WTC11 (cell line): ENCODE measurements at places on chromosomes 2 and 18. TPM values are rescaled to one million over a fixed set of nuclear protein-coding genes. Genes with fewer than 3 reads are reported as not detected.

DNA sequence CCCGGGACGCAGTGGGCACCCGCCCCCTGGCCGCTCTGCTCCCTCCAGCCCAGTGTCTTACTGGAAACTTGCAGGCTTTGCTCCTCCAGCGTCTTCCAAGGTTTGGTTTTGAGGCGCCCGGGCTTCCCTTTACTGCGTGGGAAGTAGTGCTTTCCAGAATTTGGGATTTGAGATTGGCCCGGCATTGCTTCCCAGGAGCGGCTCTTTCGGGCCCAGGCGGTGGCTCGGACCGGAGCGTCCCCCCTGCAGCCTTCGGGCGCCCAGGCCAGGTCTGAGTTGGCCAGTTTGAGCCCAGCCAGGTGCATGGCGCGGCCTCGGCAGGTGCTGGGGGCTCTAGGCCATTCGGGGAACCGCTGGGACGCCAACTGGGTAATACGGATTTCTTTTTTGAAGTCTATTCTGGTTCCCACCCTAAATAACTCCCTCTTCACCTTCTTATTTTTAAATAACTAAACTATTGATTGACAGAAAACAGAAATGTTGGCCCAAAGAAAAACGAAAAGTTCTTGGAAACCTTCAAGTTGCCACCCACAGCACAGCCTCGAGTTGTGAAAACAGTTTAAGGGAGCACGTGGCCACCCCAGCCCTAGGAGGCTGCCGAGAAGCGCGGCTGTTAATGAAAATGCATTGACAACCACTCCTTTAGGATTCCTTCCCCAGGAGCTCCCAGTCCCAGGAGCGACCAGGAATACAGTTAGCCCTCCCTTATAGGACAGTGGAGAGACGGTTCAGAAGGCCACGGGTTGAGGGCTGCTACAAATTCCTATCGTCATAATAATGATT is 766 bp downstream of the SNTG2 start:
- DNase-seq = peak; percentile 36

DNA sequence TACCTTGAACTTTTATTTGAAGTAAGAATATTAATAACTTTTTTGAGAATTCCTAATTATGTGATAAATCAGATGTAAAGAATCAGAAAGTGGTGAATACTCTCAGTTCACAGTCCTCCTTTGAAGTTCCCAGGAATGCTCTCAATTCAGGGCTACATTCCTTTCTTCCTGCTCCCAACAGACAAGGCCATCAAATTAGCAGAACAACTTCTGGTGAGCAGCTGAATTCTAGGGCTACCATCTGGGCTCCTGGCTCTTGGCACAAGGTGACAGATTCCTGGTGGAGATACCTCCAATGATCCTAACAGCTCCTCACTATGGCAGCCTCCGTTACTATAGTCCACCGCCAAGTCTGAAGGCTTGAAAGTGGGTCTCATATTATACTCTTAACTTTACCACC is 37.8 kb upstream of the OLA1 start:
- DNase-seq = no peak

DNA sequence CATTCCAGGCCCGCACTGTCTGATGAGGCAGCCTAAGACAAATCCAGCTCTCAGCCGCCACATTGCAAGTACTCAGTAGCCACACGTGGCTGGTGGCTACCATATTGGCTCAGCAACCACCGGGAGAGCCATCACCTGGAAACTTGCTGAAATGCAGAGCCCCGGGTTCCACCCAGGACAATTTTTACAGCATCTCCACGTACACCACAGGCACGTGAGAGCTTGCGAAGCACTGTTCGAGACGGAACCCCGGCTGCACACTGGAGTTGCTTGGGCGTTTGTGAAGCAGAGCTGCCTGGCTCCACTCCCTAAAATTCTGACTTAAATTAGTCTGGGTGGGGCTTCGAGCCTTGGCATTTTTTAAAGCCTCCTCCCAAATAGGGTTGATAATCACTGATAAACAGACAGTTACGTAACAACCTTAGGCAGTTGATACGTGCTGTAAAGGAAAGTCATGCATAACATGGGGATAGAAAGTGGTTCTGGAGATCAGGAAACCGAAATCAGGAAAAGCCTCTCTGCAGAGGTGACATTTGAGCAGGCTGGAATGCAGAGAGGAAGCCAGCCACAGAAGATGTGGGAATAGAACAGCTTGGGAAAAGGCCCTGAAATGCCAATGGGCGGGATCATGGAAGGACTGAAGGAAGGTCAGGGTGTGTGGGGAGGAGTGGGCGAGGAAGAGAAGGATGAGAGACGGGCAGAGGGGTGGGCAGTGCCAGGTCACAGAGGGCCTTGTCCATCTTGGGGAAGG is 6.2 kb downstream of the ASAP2 start:
- DNase-seq = no peak

DNA sequence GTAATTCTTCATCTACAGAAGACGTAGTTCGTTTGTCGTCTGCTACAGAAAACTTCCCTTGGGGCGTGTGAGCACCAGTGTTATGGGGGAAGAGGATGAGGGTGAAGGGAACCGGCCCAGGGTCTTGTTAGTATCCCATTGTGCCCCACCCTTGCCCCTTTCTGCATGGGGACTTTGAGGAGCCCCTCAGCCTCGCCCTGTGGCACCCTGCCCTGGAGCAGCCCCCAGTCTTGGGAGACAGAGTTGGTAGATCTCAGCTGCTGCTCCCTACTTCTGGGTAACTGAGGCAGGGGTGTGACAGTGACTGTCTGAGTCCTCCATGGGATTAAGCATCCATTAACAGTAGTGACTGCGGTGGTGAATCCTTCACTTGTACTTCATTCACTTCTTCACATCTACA is 50.1 kb downstream of the RNF144A start:
- DNase-seq = no peak

- DNase-seq = peak; percentile 68
Observed at GRCh38 chr2:70728128-70728527, 39.9 kb downstream of the ADD2 start.

DNA sequence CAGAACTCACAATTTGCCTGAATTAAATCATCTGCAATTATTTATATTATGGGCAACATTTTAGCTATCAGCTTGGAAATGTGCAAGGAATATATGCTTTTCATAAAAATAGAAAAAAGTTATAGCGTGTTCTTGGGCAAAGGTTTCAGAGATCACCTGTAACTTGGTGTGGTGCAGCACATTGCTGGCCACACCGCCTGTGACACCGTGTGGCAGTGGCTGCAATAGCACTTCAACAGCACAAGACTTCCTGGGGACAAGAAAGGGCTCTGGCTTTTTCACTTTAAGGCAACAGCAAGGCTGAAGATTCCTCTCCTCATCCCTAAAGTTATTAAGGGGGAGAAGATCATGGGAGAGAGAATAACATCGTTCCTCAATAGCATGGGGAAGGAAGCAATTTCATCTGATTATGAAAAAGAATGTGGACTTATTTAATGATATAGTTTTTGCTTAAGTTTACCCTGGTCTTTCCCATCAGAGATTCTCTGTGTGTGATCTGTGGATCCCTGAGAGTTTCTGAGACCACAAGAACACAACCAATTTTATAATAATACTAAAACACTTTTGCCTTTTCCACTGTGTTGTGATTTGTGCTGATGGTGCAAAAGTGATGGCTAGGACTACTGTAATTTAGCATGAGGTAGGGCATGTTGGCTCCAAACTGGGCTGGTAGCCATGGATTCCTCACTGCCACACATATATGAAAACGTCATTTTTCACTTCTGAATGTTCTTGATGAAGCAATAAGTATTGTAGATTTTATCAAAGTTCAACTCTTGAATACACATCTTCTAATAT is 15.0 kb upstream of the SERPINB3 start:
- peak; percentile 50 for DNase-seq

DNA sequence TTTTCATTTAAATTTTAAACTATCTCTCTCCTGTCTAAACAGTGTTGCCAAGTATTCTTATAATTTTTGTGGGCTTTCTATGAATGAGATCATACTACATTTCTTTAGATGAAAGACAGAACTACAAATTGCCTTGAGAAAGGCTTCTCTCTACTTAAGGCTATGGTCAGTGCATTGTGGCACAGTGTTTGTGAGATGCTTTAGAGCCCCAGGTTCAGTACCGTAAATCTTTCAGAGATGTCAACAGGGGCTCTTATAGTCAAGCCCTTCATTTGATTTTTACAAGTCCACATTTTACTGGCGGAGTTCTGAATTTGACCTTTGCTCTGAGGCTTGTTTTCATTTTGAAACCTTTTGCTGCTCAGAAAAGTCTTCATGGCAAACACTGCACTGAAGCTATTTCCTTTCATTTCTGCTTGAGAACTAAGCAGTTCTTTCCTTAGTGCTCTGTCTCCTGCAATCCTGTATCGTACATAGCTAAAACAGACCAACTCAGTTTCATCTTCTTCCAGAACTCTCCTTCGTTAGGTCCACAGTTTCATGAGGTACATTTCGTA is 175.2 kb downstream of the NYAP2 start:
- DNase-seq = no peak

- peak; percentile 88 for DNase-seq
Observed at GRCh38 chr2:26469092-26469710, 8.7 kb downstream of the OTOF start.

The SETBP1 gene
- total RNA-seq = 5.9 to 9.6 TPM (median 6.3 TPM) in 3 replicates
